ENCODE measurements at places on chromosomes 3 and 15. TPM values are rescaled to one million over a fixed set of nuclear protein-coding genes. Genes with fewer than 3 reads are reported as not detected.

GRCh38 chr3:193732391-193732790 lies 139.4 kb downstream of the OPA1 start:
- DNase-seq, result no peak

- no peak for DNase-seq
Observed at GRCh38 chr3:13480340-13481318, 523 bp downstream of the HDAC11 start.

The SETMAR gene
- 15.8 TPM for total RNA-seq

GRCh38 chr15:68152342-68152741 lies 52.8 kb downstream of the CALML4 start:
- DNase-seq, result no peak

DNA sequence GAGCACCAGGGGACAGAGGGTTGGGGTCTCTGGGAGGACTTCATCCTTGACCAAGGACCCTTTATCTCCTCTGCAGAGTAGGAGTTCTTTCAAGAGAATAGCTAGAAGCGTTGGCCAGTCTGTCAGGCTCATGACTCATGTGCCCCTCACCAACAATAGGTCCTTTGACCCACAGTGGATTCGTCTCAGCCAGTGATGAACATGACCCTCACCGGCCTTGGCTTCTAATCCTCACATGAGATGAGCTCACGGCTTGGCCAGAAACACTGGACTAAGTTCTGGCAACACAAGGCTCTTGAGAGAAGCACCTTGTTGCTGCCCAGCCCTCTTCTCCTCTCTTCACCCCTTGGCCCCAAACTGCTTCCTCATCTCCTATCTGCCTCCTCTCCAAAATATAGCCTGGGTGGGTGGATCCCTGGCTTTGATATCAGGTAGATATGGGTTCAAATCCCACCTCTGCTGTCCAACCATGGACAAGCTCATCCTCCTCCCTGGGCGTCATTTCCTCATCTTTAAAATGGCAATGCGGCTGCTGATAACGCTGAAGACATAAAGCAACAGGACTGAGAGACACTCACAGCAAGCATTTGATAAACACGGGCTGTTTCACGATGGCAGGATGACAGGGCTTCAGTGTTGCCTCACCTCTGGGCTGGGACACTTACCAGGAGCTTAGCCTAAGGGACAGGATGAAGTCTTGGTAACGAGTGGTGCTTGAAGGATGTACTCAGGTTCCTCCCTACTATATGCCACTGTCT lies 446.7 kb upstream of the PROK2 start:
- DNase-seq, result no peak

The CHRNA5 gene
- 2.0 TPM for total RNA-seq

The KCNMB2 gene
- total RNA-seq, result 3.8 TPM

- DNase-seq, result no peak
Observed at GRCh38 chr15:94127006-94127405, 104.4 kb upstream of the MCTP2 start.

The SLC41A3 gene
- total RNA-seq, result 35.6 TPM

DNA sequence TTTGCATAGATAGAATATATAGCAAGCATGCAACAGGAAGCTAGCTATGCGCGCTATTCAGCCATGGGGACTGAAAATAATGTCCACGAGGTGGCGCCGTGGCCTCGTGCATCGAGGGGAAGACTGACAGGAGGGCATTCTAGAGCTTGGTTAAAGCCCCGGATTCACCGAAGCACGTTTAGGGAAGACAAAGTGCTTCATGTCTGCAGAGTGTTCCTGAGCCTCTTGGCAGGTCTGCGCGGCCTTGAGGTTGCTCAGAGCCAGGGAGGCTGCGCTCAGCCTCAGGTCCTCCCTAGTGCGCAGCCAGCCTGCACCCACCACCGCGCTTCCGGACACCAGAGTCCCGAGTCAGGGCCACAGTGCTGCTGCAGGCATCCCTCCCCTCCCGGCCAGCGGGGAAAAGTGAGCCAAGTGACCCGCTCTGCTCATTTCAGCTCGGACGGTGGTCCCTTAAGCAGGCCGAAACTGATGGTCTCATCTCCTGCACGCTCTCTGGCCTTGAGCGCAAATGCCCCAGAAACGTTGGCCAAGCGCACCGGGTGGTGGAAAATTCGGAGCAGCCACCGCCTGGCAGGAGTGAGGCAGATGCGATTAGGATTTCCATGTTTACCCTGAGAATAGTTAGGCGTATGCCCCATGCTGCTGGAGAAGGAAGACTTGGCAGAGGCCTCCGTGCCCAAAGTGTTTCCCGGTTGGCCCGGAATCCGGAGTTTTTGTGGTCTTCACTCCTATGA lies 24.8 kb downstream of the GABRA5 start:
- DNase-seq, result no peak

- no peak for DNase-seq
Observed at GRCh38 chr3:179069762-179070390, 1.7 kb downstream of the ZMAT3 start.

The CSTA gene
- 2.0 TPM for total RNA-seq

The NPAP1 gene
- not detected for total RNA-seq

DNA sequence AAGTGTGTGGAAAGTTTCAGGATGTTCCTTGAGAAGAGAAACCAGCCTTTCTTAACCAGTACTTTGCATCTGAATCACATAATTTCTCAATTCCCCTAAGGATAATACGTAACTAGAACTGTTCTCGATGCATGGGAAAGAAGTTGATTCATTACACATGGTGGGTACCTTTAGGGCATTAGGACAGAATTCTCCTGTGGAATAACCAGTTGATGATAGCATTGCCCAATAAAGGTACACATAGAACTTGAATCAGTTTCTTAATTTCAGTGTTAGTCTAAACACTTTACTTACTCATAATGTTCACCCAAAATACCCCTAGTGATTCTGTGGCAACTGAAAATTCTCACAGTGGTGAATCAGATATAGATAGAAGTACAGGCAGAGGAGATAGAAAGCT lies 1030.9 kb downstream of the ROBO1 start:
- no peak for DNase-seq

GRCh38 chr3:46114323-46114988 lies 87.2 kb upstream of the XCR1 start:
- DNase-seq, result no peak

- DNase-seq, result no peak
Observed at GRCh38 chr3:138245026-138245425, 57.9 kb downstream of the ARMC8 start.

DNA sequence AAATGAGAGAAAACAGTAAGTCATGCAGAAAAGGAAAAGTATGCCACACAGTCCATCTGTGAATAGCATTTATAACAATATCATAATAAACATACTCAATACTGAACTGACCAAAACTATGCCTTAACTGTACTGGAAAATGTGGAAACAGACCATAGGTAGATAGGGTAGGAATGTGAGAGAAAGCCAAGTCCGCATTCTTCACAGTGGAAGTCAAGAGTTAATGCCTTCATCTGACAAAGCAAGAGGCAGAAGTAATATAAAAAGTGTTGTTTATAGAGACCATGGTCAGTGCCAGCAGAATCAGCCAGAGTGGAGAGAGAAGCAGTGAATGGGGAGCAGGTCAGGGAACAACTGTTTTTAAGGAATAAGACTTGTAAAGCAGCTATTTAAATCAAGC lies 52.3 kb downstream of the KBTBD12 start:
- DNase-seq, result no peak

The CRBN gene
- 41.3 TPM for total RNA-seq

DNA sequence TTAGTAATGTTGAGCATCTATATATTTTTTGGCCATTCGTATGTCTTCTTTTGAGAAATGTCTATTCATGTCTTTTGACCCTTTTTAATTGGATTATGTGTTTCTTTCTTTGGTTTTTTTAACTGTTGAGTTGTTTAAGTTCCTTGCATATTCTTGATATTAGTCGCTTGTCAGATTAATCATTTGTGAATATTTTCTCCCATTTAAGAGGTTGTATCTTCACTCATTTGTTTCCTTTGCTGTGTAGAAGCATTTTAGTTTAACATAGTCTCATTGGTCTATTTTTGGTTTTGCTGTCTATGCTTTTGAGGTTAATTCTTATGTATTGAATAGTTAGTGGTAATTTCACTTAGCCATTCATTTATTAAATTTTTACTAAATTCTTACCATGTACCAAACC lies 283.8 kb downstream of the ZPLD1 start:
- DNase-seq, result no peak
